CD4-positive, alpha-beta T cell treated with Interleukin-15 for 4 hours (primary cell): ENCODE measurements at places on chromosomes 3 and 15.

DNA sequence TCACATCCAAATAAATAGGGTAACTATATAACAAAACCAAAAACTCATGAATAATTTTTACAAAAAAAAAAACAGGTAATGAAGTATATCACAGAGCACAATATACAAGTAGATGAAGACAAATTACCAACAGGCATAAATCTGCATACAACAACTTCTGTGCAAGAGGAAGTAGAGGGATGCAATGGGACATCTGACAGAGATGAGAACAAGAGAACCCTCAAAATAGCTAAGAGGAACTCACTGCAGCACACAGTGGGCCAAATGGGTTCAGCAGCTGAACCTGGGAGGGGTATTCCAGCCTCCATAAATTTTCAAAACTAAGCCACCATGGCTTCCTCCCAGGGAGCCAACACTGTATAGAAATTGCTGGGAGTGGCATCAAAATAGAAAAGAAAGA is 9.6 kb upstream of the BTLA start:
- no peak for DNase-seq

DNA sequence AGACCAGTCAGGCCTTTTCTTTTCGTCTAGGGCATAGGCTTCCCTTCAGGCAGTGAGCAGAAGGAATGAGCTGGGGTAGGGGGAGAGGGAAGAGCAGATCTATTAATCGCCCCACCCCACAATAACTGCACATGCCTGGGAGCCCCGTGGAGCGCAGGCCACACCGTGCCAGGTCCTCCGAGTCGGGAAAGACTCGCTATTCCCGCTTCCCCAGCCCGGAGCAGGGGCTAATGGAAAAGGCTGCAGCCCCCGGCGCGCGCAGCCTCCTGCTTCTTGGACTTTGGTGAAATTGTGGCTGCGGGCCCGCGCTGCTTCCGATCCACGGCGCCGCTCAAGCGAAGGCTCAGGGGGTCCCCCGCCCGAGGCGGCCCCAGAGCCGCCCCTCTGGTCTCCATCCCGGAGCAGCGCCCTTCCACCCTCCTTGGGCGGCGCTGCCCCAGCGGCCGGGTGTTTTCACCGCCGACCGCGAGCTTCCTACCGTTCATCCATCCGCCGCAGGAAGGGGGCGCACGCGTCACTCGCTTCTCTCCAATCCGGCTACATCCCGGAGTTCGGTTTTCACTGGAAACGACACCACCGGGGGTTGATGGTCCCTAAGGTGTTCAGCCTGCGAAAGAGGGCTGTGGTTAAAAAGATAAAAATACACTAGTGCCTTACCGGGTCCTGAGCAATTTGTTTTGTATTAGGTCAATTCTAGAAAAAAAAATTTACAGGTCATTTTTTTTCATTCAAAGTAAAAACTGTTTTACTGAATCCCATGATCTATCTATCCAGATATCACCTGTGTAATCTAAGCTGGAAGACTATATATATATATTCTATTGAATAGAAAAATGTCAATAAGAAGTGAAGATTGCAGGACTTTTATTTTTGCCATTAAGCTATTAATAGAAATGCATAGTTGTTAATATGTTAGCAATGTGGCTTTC is 4.4 kb upstream of the SYNM start:
- peak; percentile 24 for DNase-seq

DNA sequence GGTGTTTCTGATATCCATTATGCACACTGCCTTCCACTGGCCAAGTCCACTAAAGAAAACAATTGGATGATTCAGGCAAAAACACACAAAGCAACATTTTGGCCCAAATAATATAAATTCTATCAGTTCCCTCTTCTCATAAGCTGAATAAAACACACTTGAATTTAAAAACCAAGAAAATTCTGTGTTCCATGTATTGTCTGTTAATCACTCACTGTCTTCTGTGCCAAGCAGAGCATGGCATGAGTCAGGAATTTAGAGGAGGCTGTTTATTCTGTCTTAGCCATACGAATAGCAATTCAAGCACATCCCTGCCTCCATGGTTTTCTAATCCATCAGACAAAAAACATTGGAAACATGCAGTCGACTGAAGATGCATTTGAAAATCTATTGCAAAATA is 215.6 kb upstream of the UMPS start:
- DNase-seq = no peak

GRCh38 chr3:28036599-28037575 is 204.5 kb upstream of the CMC1 start:
- no peak for DNase-seq

- no peak for DNase-seq
Measured at GRCh38 chr15:100020189-100020588, 287.0 kb upstream of the LYSMD4 start.
